ENCODE measurements at places on chromosomes 7 and 10. TPM values are rescaled to one million over a fixed set of nuclear protein-coding genes. Genes with fewer than 3 reads are reported as not detected.

GRCh38 chr10:30897547-30897946 is 134.1 kb downstream of the ZNF438 start:
- no peak for ATAC-seq

Gene ADAM12
- total RNA-seq, result 0.64 TPM

GRCh38 chr10:33335801-33336581 is 1.5 kb upstream of the NRP1 start:
- peak; percentile 50 for ATAC-seq

Gene ADARB2
- total RNA-seq, result 0.20 TPM

DNA sequence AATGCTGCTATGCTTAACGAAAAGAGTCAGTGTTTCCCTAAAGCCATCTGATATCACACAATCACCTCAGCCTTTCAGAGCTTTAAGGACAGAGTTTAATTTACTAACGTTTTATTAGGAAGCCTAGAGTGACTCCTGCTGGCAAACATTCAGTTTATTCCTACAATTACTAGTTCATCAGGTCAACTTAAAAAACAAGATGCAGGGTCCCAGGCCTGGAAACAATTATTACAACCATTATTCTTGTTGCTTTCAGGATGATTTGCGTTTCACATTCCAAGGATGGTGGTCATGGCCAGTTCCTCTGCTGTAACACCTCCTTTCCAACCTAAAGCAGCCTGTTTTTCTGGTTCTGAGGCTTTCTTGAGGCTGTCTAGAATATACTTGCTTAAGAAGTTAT is 1.5 kb upstream of the FAM53B start:
- ATAC-seq, result peak; percentile 62

GRCh38 chr10:128386231-128386630 is 260.0 kb upstream of the MKI67 start:
- ATAC-seq, result no peak

Gene CD36
- total RNA-seq, result 4.2 TPM

- ATAC-seq, result peak; percentile 71
Measured at GRCh38 chr7:2048531-2048930, 184.2 kb downstream of the MAD1L1 start.

Gene TFR2
- 0.68 TPM for total RNA-seq

- ATAC-seq, result no peak
Measured at GRCh38 chr7:18962031-18962430, 155.4 kb downstream of the TWIST1 start.

Gene DGKB
- total RNA-seq, result 0.08 TPM

DNA sequence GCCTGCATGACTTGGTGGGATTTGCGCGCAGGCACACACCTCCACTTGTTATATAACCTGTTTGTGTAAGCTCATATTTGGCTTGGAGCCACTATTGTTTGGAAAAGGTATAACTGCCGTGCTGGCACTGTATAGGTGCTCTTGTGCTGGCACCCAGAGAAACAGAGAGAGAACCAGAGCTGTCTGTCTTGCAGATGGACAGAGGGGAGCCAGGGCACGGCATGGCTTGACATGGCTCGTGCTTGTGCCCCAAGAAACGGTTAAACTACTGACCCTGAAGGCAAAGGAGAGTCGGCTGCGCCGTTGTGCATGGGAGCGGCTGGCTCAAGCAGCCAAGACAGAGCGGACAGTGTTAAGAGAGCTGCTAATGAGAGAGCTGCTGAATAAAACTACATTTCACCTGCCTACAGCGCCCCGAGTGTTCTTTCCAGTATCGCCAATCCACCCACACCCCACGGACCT is 23.2 kb downstream of the RAPGEF5 start:
- peak; percentile 75 for ATAC-seq

GRCh38 chr10:93584445-93584844 is 16.6 kb downstream of the RBP4 start:
- no peak for ATAC-seq

- ATAC-seq, result no peak
Measured at GRCh38 chr7:101869901-101870290, 52.5 kb downstream of the CUX1 start.

Measured in esophagus mucosa (tissue), 1 donor.